ENCODE measurements at places on chromosomes 5 and 9.
A peak's percentile ranks its signal among the peaks of the same experiment; 100 is the strongest.

DNA sequence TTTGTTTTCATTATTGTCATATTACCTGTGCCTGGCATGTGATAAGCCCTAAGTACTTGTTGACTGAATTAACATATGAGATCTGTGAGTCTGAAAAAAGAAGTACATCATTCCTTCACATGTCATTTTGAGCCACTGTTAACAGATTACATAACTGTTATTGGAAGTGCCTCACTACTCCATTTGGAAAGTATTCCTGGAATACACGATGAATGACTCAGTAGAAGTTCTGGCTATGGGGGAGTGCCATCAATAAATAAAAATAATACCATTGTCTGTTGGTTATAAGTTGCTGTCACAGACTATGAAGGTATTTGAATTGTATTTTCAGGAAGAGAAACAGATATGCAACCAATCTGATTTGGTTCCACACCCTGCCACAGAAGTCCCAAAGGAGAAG, 12.9 kb downstream of the NIPSNAP3B start:
- H3K4me3 ChIP-seq: no peak overlapping the region
- DNase-seq: no peak
- H3K27me3 ChIP-seq: no peaks in the 10 kb centered on the region
- peak overlapping the region; percentile 65 for H3K27ac ChIP-seq
- no peaks in the 10 kb centered on the region for H3K4me1 ChIP-seq
- H3K36me3 ChIP-seq: no peaks in the 10 kb centered on the region

DNA sequence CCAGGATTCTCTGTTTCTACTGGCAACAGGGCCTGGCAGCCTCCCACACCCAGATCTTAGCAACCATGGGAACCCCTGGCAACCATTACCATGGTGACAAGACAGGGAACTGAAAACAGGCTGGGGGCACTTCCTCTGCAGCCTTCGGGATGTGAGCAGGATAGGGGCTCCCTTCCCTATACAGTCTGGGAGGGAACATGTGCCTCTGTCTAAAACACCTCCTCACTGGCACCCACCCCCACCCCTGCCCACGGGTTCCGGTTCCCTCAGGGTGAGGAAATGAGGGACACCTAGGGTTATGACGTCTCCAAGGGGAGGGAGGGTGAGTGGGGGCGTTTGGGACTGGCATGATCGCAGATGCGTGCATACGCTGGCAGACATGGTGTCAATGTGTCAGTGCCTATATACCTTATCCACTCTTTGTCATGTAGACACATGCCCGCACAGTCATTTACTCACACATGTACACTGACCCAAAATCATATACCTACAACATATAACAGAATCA, 3.0 kb upstream of the DNAJB5 start:
- H3K4me3 ChIP-seq: no peak overlapping the region
- H3K27ac ChIP-seq: no peak overlapping the region
- no peaks in the 10 kb centered on the region for H3K27me3 ChIP-seq
- H3K4me1 ChIP-seq: no peaks in the 10 kb centered on the region

DNA sequence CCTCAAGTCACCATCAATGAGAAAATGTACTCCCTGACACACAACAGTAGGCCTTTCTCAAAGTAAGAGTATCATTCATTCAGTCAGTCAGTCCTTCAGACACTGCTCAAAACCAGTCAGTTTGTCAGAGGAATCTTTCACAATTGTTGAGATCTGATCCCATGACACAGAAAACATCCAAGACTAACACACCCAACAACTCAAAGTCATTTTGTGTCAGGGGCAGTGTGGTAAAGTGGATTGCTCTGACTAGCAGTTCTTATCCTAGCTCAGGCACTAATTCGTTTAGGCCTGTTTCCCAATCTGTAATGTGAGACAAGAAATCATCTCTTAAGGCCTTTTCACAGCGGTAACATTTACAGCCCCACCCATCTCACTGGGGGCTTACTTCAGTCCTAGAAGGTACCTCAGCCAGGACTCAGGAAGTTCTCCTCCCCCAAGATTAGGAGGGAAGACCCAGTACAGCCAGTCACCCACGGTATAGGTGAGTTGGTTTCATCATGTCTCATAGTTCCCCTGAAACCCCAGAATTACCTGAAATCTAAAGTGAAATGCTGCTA, 31.9 kb downstream of the SH3TC2 start:
- no peak overlapping the region for H3K4me3 ChIP-seq
- no peaks in the 10 kb centered on the region for H3K4me1 ChIP-seq
- H3K27me3 ChIP-seq: no peaks in the 10 kb centered on the region
- no peak for DNase-seq
- H3K36me3 ChIP-seq: no peaks in the 10 kb centered on the region

DNA sequence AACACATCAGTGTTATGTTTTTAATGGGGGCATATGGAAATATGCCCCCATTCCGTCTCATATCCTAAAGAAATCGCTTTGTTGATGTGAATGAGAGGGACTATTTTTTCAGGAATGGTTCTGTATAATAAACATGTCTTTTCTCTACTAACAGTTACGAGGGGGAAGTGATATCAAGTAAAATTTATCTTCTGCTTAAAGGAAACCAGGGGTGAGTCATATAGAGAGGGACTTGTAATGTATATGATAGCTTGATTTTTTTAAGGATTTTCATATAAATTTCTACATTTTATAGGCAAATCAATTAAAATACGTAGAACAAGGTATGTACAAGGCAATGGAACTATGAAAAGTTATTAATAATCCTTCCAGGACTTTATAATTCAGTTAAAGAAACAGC, 207.1 kb downstream of the SEMA5A start:
- no peak overlapping the region for H3K27ac ChIP-seq
- H3K36me3 ChIP-seq: no peaks in the 10 kb centered on the region
- no peak for DNase-seq
- no peaks in the 10 kb centered on the region for H3K27me3 ChIP-seq

DNA sequence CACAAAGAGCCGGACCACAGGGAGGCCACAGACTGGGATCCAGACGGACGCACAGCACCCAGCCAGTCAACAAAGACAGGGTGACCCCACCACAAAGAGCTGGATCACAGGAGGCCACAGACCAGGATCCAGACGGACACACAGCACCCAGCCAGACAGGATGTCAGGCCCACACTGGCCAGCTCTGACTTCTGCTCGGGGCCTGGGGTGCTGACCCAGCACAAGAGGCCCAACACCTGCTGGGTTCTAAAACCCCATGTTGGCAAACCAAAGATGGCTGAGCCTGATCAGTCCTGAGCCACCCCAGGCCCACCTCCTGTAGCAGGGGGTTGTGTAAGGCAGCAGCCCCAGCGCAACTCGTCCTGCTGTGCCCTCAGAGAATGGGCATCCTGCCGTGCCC, 5.2 kb upstream of the DPH7 start:
- H3K27ac ChIP-seq: no peak overlapping the region
- no peaks in the 10 kb centered on the region for H3K27me3 ChIP-seq
- H3K36me3 ChIP-seq: peaks cover 50% of the 10 kb centered on the region

GRCh38 chr5:177094224-177095087, 7.7 kb downstream of the FGFR4 start:
- no peaks in the 10 kb centered on the region for H3K4me1 ChIP-seq
- no peak overlapping the region for H3K27ac ChIP-seq
- H3K36me3 ChIP-seq: no peaks in the 10 kb centered on the region
- DNase-seq: peak; percentile 78

Data from right atrium auricular region (tissue), 2 donors.